ENCODE measurements at places on chromosomes 7 and 10. TPM values are rescaled to one million over a fixed set of nuclear protein-coding genes. Genes with fewer than 3 reads are reported as not detected.

- no peak for DNase-seq
These were observed 23.7 kb upstream of the RASSF4 start for GRCh38 chr10:44935966-44936295.

GRCh38 chr7:158476331-158476932, 111.2 kb downstream of the PTPRN2 start:
- no peak for DNase-seq

DNA sequence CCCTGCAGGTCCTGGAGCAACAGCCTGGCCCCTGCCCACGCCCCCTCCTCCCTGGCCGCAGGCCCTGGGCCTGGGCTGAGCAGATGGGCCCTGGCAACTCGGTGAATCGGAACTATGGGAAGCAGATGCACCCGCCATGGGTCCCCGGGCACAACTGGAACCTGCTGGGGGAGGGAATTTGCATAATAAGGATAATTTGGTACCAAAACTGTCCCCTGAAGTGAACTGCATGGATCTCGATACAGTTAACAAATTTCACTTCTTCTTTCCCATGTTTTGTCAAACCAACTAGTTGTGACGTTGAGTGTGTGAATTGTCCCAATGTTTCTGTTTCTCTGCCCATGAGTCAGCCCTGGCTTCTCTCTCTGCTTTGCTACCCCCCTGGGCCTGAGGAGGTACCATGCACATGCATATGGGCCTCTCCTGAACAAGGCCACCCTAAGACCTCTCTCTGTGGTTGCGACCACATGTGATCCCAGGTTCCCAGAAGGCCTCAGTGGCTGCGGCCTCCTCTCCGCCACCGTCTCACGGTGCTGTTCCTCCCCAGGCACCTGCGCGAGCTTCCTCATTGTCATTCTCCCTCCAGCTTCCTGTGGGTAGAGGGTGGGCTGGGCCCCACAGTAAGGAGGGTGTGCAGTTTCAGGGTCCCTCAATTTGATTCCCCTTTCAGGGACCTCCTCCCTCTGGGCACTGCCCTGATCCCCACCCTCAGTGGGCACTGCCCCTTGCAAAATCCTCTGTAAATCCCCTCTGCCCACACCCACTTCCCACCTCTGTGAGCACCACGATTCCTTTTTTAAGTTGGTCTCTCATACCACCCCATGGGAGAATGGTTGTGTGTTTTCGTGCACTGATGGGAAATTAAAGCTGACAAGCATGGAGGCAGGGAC, 40.0 kb downstream of the FIGNL1 start:
- DNase-seq, result no peak

DNA sequence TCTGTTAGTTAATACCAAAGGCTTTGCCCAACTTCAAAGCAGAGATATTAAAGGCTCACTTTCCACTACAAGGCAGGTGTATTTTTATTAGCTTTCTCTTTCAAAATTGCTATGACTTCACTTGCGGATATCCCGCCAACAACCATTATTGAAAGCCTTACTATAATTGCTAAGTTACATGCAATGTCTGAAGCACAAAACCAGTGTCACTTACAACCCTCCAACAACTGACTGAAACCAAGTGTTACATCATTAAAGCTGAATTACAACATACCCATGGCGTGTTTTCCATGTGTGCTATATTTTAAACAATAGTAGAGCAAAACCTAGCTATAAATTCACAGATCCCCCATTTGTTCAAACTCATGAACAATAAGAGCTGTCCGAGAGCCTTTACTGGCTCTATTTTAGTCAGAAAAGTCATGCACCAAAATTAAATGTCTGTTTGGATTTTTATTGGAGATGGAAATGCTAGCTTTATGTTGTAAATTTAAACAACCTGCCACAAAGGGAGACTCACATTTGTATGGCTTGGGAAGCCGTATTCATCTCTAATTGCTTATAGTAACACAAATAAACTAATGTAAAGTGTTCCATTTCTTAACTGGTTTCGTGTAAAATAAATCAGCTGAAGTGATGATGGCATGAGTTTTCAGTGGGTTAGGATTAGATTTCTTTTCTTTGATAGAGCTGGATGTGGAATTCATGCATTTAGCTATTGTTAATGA, 227.1 kb downstream of the AGMO start:
- no peak for DNase-seq

NEBL gene
- 16.4 TPM for polyA plus RNA-seq

ZNF511 gene
- polyA plus RNA-seq, result 41.4 TPM

DNA sequence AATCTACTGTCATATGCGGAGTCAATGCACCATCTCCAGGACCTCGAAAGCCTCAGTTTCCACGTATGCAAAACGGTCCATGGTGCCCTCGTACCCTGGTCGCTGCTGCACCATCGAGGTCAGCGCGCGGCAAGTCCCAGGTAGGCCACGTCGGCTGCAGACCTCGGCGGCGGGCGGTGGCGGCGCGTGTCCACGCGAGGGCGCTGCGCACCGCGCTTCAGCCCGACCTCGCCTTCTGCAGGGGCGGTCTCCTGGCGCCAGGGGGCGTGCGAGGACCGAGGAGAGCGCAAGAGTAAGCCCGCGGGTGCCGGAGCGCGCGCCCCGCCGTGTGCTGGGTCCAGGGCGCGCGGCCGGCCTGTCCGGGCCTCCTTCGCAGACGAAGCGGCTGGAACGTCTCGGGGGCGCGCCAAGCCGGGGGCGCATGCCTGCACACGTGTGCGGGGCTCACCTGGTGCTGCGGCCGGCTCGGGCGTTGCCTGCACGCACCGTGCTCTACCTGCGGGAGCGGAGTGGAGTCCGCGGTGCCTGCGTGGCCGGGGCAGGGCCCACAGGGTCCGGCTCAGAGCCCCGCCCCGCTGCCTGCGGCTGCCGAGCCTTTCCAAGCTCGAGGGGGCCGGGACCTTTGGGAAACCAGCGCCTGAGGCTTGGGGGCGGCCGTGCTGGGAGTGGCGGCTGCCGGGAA, 54.0 kb downstream of the GLRX3 start:
- DNase-seq, result peak; percentile 91

DNA sequence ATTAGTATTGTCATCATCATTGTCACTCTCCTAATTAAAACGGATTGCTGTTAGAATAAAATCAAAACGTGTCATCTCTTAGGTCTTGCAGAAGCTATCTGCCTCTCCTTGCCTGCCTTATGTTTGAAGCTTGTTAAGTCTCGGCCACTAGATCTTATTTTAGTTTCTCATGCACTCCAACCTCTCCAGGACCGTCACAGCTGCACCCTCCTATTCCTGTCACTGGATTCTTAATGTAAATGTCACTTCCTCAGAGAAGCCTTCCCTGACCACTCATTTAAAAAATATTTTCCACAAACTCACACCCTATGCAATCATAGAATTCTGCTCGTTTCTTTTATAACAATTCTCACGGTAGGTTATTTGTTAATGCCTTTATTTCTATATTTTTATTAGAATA, 103.9 kb upstream of the DKK1 start:
- DNase-seq, result no peak

DNA sequence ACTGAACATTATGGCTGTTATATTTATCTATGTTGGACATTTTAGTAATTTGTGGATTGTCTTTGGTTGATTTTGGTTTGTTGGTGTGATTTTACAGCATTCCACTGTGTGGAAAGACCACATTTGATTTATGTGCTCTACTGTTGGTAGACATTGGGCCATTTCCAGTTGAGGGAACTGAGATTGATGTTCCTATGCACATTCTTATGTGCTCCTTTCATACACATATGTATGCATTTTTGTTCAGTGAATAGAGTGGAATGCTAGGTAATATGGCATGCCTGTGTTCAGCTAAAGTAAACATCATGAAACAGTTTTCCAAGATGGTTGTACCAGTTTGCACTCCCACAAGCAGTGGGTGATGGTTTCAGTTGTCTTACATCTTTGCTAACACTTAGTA, 15.1 kb downstream of the CACNB2 start:
- DNase-seq, result no peak

LHFPL3 gene
- polyA plus RNA-seq, result 2.7 TPM

ITPRID1 gene
- 0.06 TPM for polyA plus RNA-seq

DNA sequence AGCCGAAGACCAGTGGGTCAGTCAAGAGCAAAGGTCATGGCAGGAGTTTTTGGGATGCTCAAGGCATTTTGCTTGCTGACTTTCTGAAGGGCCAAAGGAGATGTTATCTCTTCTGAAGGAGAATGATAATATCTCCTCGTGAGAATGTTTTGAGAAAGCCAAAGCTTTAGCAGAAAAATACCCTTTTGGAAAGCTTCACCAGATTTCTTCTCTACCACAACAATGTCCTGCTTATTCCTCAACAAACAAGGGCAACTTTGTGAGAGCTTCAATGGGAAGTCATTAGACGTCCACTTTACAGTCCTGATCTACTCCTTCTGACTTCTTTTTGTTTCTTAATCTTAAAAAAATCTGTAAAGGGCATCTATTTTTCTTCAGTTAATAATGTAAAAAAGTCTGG, 132.8 kb upstream of the DNAJB12 start:
- DNase-seq, result no peak
